Body of pancreas (tissue), 4 donors: ENCODE measurements at places on chromosomes 2 and 18.

DNA sequence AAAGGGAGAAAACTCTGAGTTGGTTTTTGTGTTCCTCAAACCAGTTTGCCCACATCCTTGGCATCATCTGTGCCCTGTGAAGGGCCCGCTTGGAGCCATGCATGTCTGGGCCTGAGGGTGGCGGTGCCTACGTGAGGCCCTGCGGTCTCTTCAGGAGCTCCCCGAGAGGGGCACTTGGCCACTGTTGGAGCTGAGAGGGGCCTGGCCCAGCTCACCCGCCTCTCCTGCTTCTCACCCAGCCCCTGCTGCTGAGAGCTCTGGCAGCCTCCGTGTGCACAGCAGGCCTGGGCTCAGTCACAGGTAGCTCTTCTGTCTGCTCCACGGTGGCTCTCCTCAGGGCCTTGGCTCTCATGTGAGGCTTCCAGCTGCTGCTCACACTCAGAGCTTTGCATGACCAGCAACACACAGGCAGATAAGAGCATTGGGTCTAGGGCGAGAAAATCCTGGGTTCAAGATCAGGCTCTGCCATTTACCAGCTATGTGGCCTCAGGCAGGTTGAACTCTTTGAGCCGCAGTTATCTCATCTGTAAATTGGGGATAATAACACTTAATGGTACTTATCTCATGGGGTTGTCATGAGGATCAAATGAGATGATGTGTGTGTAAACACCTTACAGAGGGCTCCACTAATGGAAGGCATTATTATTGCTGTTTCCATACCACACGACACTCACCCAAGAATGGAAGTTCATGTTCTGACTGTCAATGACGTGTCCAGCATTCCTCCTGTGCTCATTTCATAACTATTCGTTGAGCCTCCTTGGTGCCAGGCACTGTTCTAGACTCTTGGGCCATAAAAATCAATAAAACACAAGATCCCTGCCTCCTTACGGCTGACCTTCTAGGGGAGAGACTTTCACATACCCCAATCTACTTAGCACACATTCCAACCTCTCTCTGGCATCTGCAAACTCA lies 41.6 kb upstream of the PLB1 start:
- no peak for DNase-seq

DNA sequence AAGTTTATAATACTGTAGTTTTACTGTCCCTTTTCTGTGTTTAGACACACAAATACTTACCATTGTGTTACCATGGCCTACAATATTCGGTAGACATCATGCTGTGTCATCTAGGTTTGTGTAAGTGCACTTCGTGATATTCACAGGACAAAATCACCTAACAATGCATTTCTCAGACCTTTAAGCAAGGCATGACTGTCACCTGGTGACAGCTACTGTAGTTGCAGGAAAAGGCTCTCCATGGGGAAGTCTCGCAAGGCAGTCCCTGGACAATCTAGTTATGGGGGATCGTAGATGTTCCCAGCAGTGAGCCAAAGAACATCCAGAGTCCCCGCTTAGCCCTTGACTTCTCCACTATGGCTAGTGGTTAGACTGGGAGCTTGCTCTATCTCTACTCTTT lies 73.1 kb downstream of the EIF2AK3 start:
- no peak for DNase-seq

DNA sequence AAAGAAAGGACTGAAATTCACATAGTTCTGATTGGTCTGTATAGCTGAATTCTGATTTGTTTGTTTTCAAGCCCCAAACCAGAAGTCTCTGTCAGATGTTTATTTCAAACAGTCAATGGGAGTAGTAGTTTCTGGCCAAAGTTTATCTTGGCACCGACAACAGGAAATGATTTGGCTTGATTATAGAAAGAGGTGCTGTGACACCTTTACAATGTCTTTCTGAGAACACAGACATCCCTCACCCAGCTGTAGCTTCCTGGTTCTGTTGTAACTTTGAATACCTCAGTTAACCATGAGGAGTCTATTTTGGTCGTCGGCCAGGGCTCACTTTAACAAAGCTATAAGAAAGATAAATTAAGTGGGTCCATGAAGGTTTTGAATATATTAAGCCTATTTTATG lies 545.0 kb upstream of the ZNF804A start:
- peak; percentile 58 for DNase-seq

DNA sequence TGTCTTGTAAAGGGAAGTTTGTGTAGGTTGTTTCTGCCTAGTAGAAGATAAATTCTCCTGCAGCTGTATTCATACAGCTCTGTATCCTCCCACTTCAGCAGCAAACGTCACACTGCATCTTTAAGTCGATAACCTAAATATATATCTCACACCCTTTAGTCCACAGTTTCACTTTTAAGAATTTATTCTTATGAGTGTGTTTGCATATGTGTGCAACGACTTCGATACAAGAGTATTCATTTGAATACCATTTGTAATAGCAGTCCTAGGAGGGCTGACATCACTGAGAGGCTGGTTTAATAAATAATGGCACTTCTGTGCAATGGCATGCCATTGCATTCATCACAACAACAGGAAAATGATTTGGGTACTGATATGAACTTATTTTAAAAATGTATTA lies 63.8 kb upstream of the MSH6 start:
- no peak for DNase-seq

DNA sequence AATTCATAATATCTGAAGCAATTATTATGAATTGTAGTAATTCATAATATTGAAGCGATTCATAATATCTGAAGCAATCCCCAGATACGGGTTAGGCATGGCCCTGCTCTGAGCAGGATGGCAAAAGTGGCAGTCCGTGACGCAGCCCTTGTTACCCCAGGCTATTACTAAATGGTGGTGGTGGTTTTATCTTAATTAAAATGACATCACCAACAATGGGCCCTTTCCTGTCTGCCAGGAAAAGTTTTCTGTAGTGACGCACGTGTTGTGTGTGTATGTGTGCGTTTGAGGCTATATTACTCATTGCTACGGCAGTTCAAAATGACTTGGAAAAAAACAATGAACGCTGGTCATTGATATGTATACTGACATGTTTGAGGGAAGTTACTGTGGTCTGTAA lies 10.6 kb upstream of the MOCOS start:
- no peak for DNase-seq

GRCh38 chr18:31610286-31611205 lies 18.9 kb downstream of the TTR start:
- peak; percentile 23 for DNase-seq

DNA sequence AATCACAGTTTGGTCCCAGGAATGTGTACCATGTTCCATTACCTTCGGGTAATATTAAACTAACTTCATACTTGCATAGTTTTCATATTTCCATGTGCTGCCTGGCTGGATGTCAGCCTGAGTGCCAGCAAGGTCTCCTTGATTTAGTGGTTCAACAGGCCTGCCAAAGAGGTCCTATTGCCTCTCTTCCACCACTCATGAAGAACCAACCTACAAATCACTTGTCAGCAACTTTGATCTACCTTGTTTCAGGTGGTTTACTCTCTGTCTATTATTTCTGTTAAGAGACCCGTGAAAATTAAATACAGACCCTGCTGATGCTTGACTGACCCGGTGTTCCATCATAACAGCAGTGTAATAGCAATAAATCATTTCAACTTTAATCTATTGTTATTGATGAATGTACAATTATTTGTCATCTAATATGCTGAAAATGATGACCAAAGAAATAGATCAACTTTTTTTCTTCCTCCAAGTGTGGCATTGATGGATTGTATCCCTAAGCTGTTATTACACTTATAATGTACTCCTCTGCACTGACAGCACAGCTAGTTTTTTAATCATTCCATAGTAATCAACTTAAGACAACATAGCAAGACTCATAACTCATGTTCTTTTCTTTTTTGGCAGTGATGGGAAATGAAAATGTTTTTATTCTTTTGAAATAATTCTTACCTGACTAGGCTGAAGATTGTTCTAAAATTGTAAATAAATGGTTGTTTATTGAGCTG lies 1220.2 kb upstream of the ACVR2A start:
- DNase-seq = no peak

- DNase-seq = no peak
Measured at GRCh38 chr2:86697551-86698104, 22.5 kb upstream of the RMND5A start.

DNA sequence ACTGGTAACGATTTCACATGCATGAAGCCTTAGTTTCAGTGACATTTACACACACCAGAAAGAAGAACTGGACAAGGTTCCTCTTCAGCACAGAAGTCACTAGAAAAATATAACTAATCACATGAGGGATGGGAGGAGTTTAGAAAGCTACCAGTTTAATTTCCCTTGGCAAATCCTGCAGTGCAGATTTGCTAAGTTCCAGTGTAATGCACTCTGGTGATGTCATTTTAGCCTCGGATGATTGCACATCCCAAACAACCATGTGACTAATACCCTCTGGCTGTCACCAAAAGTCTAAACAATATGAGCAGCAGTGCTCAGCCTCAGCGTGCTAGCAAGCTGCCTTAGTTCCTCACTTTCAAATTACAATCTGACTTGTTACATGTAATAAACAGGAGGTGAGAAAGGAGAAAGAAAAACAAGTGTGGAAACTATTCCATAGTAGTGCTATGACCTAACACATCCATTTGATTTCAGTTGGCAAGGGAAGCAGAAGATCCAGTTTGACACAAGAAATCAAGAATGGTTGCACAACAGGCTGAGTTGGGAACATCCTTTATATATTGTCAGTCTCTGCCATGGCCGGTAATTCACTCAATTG lies 35.3 kb upstream of the PPP1CB start:
- DNase-seq = peak; percentile 70

DNA sequence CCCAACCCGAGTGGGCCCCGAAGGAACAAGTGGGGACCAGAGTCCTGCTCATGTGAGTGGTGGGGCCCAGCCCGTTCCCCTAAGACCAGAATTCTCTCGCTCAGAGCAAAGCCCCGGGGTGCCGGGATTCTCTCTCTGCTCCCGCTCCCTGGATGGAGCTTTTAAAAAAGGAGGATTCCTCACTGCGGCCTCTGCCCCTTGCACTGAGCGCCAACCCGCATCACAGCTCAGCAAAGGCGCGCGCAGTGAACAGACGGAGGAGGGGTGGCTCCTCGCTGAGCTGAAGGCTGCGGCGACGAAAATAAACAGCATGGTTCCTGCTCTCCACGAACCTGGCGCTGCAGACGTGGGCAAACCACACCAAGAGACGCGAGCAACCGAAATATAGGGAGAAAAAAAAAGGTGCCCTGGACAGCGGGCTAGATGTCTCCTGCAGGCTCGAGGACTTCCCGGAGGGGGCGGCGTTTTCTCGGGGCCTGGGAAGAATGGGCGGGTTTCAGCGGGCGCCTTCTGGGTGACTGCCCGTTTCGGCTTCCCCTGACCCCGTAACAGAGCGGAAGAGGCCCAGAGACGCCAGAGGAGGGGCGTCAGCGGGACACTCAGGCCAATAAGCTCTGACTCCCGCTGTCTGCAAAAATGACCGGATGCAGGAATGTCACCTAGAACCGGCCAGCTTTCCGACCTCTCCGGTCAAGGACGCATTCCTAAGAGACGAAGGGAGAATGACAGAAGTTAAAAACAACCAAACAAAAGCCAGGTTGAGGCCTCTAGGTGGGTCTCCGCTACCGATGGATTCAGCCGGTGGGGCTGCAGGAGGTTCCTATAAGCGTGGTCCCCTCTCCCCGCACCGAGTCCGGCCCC lies 819 bp upstream of the KLF11 start:
- DNase-seq = peak; percentile 88

DNA sequence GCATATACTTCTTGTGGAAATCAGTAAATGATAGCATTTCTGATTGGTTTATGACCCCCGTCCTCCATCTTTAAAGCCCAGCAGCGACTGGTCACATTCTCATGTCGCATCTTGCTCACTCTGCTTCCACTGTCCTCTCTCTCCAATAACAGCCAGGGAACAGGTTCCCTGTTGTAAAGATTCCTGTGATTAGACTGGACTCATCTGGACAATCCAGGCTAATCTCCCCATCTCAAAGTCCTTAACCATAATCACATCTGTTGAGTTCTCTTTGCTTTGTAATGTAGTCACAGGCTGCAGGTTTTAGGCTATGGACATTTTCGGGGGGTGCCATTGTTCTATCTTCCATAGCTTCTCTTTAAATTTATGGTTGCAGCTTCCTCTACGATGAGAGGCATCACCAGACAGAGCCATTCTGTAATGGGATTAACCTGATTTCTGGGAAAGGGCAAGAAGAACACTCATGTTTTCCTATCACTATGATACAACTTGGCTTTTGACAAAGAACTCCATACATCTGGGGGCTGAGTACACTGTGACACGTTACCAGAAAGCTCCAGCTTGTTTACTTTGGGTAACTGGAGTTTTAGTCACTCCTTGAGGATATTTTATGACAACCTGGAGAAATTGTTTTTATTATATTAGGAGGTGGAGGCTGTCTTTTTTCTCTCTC lies 159.0 kb downstream of the NYAP2 start:
- DNase-seq = no peak

GRCh38 chr2:119982506-119982905 lies 30.4 kb upstream of the EPB41L5 start:
- DNase-seq = no peak

DNA sequence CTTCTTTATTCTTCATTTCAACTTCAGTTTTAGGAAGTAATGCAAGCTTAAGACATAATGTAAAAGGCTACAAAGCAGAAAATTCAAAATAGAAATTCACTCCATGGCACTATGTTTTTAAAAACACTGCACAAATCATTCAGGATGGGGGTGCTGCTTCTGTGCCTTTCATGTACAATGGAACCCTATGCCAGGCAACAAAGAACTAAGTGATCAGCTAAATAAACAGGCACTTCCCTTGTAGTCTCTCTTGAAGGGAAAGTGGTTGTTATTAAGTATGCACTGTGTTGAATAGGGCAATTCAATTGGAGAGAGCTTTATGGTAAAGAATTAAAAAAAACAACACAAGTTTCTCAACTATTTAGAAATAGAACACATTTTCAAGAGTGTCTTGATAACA lies 10.9 kb upstream of the ERBB4 start:
- DNase-seq = no peak

GRCh38 chr2:75256485-75256884 lies 57.2 kb upstream of the TACR1 start:
- no peak for DNase-seq

GRCh38 chr2:218781691-218782527 lies at the start of gene CYP27A1:
TSS of gene CYP27A1 (plus strand) at chr2:218782147. CDS start at chr2:218782183, 36 bp downstream.
- peak; percentile 50 for DNase-seq

GRCh38 chr18:13813271-13813849 lies 10.6 kb upstream of the MC5R start:
- DNase-seq = peak; percentile 71

DNA sequence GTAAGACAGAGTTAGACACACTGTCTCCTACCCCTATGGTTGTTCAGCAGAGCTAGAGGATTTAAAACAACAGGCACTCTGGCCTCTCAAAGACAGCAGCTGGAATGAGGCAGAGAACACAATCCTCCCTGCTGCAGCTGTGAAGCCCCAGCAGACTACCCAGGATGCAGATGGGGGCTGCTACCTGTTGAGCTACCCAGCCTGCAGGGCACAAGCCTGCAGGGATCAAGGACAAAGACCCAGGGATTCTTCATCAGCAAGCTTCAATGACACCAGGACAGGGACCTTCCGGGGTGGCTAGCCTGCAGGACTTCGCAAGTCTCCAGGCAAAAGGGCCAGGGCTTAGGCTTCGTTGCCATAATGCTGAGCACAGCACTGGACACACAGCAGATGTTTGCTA lies 27.2 kb downstream of the GALNT14 start:
- no peak for DNase-seq
